ENCODE measurements at places on chromosomes 3 and 15. TPM values are rescaled to one million over a fixed set of nuclear protein-coding genes. Genes with fewer than 3 reads are reported as not detected.

Gene ATP13A5
- total RNA-seq = not detected

Gene PLSCR1
- total RNA-seq = 24.2 TPM

Gene FBLN2
- 1.6 TPM for total RNA-seq

Gene LINGO1
- total RNA-seq = not detected

Gene ACKR2
- total RNA-seq = 0.95 TPM

Gene LIPC
- 5.3 TPM for total RNA-seq

Gene RARRES1
- total RNA-seq = not detected

Gene MAP1A
- total RNA-seq = 0.98 TPM

Gene CHRNB4
- total RNA-seq = not detected

Gene CADM2
- total RNA-seq = not detected

Gene RCCD1
- 5.4 TPM for total RNA-seq

Gene CD200R1
- 0.38 TPM for total RNA-seq

Gene NXPE3
- total RNA-seq = 27.1 TPM

Gene MYRIP
- not detected for total RNA-seq

Gene CYFIP1
- total RNA-seq = 9.2 TPM

Gene CHST13
- 0.19 TPM for total RNA-seq

Gene RTP4
- 4.2 TPM for total RNA-seq

Gene PRKAR2A
- 40.5 TPM for total RNA-seq

Gene TMEM207
- total RNA-seq = not detected

Gene ACTC1
- not detected for total RNA-seq

Gene TRAK1
- 31.8 TPM for total RNA-seq

Gene TM4SF18
- total RNA-seq = not detected

Gene ALDH1A2
- 3.6 TPM for total RNA-seq

Gene GRK7
- total RNA-seq = 0.15 TPM

Gene FOXB1
- not detected for total RNA-seq

Gene KBTBD13
- not detected for total RNA-seq

Gene SETMAR
- 6.4 TPM for total RNA-seq

Gene GP5
- total RNA-seq = 0.63 TPM

Gene RAB6B
- total RNA-seq = 2.7 TPM

Gene GASK1A
- not detected for total RNA-seq

Gene LCTL
- not detected for total RNA-seq

Gene P2RY13
- total RNA-seq = 6.5 TPM
